Calu3 (cell line): ENCODE measurements at places on chromosomes 3 and 15.

DNA sequence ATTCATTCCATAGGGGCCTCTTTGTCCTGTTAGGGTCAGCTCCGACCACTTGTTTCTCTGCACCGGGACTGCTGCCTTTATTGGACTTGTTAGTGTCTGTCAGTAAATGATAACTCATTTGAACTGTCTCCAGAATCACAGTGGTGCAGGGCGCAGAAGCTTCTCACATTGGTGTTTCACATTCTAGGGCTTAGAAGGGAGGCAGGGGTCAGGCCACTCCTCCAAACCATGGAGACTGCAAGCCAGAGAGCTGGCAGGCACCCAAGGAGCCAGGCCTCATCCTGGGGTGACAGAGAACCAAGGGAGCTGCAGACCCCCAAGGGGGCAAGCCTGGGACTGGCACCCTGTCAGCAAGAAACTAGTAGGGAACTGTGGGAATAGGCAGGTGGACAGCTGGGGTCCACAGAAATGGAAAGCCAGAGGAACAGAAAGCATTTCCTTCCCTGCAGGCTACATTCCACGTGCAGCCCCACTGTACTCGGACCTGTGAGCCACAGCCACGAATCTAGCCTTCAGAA, 49.1 kb downstream of the CCNL1 start:
- no peak for DNase-seq

- no peak for DNase-seq
Measured at GRCh38 chr3:175186511-175186910, 327.4 kb downstream of the NAALADL2 start.

DNA sequence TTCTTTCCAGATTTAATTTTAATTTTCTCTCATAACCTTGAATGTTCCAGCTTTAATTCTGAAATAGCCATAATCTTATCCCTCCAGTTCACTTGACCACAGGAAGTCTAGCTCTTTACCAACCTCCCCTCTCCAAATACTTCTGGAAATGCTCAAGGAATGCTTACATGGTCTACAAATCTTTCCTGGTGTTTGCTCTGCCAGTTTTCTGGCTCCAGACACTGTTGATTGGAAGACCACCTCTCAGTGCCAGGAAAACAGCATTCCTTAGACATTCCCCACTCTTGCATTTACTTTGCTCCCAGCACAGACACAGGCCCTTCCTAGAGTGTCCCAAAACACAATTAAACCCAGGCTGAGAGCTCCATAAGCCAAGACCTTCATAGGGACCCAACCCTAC, 98.6 kb downstream of the MESD start:
- no peak for DNase-seq

GRCh38 chr3:162142511-162142910, 645.9 kb downstream of the OTOL1 start:
- no peak for DNase-seq

DNA sequence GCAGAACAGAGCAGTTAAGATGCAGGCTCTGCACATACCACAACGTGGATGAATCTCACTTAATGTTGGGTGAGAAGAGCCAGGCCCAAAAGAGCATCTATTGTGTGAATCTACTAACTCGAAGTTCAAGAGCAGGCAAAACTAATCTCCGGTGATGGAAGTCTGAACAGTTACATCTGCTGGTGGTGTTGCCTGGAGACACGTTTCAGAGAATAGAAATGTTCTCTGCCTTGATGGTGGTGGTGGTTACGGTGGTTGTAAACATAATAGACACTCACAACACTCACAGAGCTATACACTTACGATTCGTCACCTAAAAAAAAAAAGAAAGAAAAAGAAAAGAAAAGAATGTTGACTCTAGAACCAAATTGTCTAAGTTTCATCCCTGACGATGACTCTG, 86.8 kb downstream of the LIPC start:
- DNase-seq = no peak

- peak; percentile 72 for DNase-seq
Measured at GRCh38 chr3:33074217-33075067, 22.5 kb downstream of the GLB1 start.

DNA sequence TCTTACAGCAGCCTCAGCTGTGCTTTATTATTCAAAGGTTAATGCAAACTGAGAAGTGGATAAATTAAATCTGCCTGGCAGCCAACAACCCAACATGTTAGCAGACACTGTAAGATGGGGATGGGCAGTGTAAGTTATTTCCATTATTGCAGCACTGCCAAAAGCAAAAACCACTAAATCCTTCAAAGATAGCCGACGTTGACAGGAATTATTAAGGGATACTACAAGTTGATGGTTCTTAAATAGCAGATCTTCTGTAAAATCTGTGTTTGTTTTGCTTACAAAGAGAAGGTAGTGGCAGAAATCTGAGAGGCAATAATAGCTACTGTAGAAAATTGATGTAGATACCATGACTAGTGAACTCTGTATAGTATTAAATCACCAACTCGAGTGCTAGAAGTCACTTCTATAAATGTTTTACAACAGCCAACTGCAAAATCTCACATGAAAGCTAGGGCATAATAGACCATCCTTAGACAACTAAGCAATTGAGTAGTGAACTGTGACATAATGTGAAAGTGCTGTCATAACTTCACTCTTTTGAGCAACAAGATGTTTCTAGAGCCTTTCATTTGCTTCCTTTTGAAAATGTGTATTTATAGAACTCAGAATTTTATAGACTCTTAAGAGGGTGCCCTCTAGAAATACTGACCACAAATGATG, 278.6 kb downstream of the UBE2E2 start:
- no peak for DNase-seq

DNA sequence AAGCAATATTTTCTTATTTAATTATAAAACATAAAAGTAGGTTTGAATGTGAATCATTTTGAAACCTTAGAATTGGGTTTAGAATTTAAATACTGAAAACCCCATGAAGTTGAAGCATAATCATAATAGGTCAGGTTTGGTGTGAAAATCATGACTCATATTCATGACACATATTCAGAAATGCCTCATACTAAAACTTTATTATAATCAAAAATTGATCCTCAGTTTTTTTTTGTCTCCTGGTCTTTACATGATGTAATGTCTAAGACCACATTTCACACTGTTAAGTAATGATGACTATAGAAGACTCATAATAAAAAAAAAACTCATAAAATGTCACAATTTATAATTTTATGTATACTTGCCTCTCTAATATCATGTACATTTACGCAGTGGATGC, 190.4 kb downstream of the FOXP1 start:
- no peak for DNase-seq

DNA sequence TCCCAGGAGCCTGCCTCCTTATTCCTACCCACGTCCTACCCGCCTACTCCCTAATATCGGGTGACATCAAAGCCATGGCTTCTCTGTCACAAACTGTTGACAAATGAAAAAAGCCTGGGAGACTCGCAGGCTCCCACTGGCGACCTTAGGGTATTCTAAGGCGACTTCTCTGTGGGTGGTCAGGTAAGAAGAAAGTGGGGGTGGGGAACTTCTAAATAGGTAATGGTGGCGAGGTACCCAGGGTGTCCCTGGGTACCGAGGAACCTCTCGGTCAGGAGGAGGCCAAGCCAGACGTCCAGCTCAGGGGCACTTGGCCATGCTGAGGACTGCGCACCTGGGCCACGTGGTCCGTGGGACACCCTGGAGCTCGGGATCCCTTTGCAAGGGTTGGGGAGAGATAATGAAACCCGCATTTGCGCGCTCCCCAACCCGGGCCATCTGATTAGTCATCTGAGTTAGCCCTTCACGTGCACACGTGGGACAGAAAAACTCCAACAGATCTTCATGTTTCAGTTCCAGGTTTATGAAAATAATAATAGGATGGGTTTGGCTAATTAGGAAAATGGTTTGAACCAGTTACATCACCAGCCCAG, 78.2 kb downstream of the NR2F2 start:
- no peak for DNase-seq

- no peak for DNase-seq
Measured at GRCh38 chr3:171122240-171122639, 95.7 kb upstream of the SLC2A2 start.

GRCh38 chr3:38247366-38248035, 18.1 kb upstream of the SLC22A13 start:
- peak; percentile 15 for DNase-seq

GRCh38 chr15:78598348-78598747, 22.4 kb downstream of the CHRNA3 start:
- no peak for DNase-seq

DNA sequence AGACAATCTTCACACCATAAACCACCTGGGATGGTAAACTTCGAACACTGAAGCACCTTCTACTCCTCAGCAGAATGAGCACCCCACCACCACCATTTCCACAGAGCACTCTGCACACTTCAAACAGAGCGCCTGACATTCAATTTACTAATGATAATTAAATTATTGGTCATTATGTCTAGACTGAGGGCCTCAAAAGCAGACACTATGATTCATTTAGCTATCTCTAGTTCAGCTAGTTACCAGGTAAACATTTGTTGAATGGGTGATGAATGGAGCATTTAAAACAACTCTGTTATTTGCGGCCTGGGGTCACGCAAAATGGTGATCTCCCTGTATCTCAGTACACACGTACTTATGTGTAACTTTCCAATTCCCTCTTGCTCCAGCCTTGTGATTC, 40.9 kb downstream of the ACAP2 start:
- no peak for DNase-seq

GRCh38 chr3:107346564-107346963, 30.7 kb upstream of the CCDC54 start:
- DNase-seq = no peak

DNA sequence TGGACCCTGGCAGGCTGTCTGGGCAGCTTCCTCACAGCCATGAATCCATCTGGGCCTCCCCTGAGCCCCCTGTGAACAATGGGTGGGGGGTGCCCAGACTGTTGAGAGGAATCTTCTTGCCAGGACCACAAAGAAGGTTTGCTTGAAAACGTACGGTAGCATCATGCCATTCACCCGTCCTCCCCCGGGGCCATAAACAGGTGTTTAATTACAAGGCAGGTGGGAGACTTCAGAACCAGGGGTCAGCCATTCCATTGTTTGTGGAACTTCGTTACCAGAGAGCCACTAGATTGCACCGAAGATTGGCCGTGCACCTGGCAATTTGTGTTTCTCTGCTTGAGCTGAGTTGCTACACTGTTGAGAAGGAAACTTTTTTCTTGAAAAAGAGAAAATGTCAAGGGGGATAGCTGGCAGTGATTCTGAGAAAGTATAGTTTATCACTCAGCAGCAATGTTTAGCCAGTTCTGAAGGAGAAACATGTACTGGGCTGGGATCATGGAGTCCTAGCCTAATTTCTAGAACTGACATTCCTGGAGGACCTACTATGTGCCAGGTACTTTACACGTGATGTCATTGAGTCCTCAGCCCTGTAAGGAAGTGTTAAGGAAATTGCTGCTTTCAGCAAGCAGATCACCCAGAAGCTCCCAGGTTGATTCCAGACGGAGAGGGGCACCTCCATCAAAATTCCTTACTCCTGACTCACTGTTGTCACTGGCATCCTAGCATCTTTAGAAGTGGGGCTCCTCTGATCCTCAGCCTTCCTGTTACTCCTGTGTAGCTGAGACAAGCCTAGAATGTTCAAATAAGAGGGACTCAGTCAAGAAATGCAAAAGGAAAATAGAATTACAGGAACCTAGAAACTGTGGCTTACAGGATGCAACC, 103.8 kb upstream of the UBE2E1 start:
- no peak for DNase-seq

GRCh38 chr3:50602595-50603191, 8.9 kb downstream of the CISH start:
- peak; percentile 48 for DNase-seq

DNA sequence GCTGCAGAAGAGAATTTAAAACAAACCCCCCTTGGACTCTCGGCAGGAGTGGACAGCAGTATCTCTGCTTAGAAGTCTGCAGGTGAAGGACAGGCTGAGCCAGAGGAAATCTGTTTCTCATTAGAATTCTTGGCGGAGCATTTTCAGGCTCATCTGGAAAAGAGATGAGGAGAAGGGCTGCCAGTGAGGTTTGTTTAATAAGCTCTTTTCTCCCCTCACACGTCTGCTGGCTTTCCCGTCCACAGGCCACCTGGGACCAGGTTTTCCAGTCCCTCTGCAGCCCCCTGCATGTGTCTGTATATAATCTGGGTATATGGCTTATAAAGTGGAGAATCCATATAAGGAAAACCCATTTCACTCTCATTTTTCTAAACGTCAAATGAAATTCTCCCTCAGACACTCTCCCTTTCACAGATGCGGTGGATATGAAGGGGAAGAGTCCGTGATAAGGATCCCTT, 155.4 kb upstream of the TPM1 start:
- DNase-seq = no peak
